Type B pancreatic cell (in vitro differentiated cells): ENCODE measurements at places on chromosomes 13 and 19. TPM values are rescaled to one million over a fixed set of nuclear protein-coding genes. Genes with fewer than 3 reads are reported as not detected.

- no peak for DNase-seq
Measured at GRCh38 chr13:42798118-42798517, 16.7 kb downstream of the FAM216B start.

ZNF552 gene
- total RNA-seq: 19.0 and 30.4 TPM in 2 replicates

DNA sequence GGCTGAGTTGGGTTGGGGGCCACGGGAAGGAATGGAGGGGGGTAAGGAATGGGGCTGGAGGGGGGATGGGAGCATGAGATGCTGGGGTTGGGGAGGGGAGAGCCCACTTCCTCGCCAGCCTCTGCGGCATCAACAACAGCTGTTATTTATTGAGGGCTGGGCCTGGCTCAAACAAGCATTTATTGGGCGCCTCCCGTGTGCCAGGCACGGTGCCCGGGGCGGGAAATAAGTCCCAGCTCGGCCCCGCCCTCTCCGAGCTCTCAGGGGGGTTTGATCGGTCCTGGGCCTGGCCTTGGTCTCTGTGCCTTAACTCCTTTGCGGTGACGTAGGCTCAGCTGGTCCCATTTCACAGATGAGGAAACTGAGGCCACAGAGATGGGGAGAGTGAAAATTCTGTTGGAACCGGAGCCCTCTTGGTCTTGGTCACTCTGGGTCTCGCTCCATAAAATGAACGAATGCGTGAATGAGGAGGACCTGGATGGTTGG is 919 bp upstream of the ADAMTS10 start:
- DNase-seq: no peak

TEX29 gene
- total RNA-seq: 0.62 and 0.92 TPM in 2 replicates

C19orf73 gene
- total RNA-seq: 2.3 and 2.6 TPM in 2 replicates

APOE gene
- 168 and 209 TPM in 2 replicates for total RNA-seq

MYBPC2 gene
- 0.12 TPM in 1 of 2 replicates, not detected in the other for total RNA-seq

- no peak for DNase-seq
Measured at GRCh38 chr13:112962396-112962795, 6.6 kb upstream of the MCF2L start.

DNA sequence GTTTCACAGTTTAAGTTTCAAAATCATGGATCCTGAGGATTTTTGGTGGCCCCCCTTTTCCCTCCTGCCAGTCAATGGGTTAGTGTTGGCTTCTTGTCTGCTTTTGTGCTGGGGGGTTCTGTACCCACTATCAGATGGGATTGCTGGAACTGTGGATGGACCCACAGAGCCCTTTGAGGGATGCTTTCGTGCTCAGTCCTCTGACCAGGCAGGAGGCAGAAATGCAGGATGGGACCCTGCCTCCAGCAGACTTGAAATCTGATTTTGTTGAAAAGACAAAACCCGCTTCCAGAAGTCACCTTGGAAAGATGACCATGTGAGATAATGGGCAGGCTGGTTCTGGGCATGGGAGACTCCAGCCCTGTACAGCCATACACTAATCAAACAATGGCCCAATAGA is 408.9 kb downstream of the ZNF536 start:
- no peak for DNase-seq

DNA sequence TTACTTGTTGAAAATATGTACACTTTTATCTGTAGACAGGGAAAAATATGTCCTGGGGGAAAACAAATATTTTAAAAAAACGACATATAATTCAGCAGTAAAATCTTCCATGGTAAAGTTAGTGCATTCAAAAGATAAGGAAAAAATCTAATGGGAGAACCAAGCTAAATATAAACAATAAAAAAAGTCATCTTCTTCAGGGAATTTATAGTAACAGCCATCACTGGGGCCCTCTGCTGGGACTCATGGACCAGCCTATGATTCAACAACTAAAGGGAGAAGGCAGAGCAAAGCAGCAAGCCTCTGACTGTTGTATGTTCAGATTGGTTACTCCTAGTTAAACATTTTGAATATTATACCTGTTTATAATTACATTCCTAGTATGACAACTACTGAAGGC is 93.0 kb downstream of the ITGBL1 start:
- no peak for DNase-seq

DNA sequence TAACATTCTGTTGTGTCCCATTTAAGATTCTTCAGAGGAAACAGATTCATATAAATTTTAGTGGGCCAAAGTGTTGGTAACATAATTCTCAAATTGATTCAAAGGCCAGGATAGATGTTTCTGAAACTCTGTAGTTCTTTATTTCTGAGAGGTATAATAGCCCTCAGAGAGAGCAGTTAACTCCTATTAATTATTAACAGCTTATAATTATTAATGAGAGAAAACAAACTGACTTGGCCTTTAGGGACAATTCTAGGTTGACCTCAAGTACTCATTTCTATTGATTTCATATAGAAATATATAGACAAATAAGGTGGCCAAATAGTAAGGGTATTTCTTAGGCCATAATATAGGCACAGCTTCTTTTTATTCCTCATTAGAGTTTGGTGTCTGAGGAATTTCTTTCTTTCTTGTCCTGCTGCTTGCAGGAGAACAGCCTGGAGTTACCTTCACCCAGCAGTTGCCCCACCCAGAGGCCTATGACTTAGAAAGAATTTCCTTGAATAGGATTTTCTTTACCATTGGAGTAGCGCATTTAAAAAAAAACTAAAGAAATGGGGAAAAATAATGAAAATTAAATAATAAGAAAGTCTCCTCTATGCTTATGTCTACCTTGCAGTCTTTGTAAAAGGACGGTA is 1430.1 kb upstream of the SPRY2 start:
- no peak for DNase-seq

GRCh38 chr13:96898212-96898611 is 96.1 kb downstream of the OXGR1 start:
- DNase-seq: no peak

DNA sequence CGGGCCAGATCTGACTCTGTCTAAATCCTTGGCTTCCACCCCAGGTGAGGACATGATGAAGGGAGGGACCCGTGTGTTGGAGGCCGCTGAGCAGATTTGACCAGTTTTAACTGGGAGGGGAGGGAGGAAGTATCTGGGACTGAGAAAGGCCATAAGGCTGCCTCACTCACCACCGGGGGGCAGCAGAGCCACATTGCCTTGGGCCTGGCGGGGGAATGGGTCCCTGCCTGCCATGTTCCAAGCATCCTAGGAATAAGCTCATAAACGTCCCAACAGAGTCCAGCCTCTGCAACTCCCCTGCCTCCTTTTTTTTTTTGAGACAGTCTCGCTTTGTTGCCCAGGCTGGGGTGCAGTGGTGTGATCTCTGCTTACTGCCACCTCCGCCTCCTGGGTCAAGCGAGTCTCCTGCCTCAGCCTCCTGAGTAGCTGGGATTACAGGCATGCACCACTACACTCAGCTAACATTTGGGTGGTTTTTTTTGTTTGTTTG is 15.5 kb downstream of the MAST3 start:
- DNase-seq: peak; percentile 89

FARSA gene
- total RNA-seq: 67.5 and 68.5 TPM in 2 replicates

- DNase-seq: no peak
Measured at GRCh38 chr13:47518530-47518929, 482.5 kb downstream of the SUCLA2 start.

ZNF382 gene
- 9.5 and 17.5 TPM in 2 replicates for total RNA-seq

DNA sequence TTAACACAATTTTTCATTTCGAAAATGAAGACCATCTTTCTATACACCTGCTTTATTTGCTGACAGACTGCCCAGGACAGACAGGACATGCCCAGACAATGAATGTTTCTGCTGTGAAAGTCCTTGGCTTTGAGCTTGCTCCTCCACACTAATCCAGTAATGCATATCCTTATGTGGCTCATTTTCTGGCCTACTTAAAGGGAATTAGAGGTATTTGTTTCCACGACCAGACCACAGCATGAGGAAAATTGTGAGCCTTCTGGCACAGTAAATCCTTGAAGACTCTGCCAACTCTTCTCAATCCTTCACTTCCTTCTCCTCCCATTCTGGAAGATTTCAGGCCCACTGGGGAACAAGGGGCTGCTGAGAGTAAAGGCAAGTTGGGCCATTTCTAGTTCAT is 25.7 kb downstream of the CCDC70 start:
- no peak for DNase-seq

ARRDC5 gene
- total RNA-seq: not detected in 2 replicates

DNA sequence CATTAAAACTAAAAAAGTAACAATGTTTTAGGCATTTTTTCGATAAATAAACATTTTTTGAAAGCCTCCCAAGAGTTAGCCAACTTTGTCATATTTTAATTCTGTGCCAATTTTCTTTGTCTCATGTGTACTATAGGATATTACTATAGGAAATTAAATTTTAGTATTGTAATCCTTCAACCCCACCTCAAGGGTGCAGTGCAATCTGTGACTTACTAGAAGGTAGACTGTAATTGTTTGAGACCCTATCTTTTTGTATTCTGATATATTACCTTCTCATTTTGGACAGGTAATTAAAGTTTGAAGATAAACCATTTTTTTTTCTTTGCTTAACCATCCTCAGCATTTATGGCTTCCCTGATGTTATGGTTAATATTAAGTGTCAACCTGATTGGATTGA is 457.8 kb downstream of the PCDH20 start:
- DNase-seq: no peak

GRCh38 chr19:6062961-6063575 is 47.2 kb downstream of the RFX2 start:
- DNase-seq: no peak

GIPR gene
- 8.0 and 9.1 TPM in 2 replicates for total RNA-seq

- DNase-seq: no peak
Measured at GRCh38 chr19:38657633-38658222, 10.3 kb downstream of the ACTN4 start.

DNA sequence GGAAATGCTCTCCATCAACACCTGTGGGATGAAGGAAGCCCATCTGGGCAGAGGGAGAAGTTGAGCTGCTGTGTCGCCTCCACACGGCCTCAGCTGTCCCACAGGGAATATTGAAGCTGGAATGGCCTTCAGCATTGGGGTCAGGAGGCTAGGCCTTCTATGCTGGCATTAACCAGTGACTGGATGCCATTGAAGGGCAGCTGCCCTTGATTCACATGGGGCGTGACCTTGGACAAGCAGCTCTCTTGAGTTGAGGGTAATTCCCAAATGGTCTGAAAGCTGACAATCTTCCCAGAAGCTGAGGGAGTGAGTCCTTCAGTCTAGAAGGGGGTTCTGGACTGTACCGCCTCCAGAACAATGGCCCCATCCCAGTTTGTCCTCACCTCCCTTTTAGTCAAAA is 6.7 kb downstream of the BCL3 start:
- DNase-seq: no peak

ZIC5 gene
- 0.05 and 15.1 TPM in 2 replicates for total RNA-seq

DNA sequence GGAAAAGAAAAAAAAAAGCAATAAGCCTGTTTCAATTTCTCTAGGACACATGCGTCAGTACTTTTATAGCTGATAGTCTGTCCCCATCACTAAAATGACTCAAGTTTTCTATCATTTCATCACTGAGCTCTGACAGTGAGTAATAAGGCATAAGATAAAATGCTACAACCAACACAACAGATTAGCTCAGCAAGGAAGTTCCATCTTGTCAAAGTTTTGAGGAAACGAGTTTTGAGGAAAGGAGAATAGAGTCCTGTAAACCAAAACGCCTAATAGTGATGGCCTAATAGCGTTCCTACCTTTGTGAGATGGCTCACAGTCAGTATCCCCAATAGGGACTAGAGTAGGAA is 145.1 kb downstream of the LACC1 start:
- no peak for DNase-seq

CATSPERD gene
- 0.41 TPM in 1 of 2 replicates, not detected in the other for total RNA-seq

IRS2 gene
- 19.4 and 30.1 TPM in 2 replicates for total RNA-seq

DNA sequence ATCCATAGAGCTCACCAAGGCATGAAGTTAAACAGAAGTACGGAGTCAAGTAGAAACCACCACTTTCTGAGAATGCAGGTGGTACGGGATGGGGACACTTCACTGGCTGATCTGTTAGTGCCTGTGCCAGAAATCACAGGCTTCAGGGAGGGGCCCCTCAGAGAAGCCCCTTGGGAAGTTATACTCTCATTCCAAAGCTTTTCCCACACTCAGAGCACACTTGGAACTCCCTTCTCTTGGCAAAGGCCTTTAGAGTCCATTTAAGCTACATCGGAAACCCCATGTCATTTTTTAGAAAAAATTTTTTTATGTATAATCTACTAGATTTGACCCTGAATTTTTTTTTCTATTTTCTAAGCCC is 80.7 kb upstream of the WASF3 start:
- no peak for DNase-seq

- DNase-seq: no peak
Measured at GRCh38 chr19:13748169-13748828, 16.0 kb upstream of the MRI1 start.

TNFSF11 gene
- 0.50 and 0.65 TPM in 2 replicates for total RNA-seq

- DNase-seq: peak; percentile 88
Measured at GRCh38 chr19:35248310-35249145, at the start of gene LSR. TSS of gene LSR (plus strand) at chr19:35249002. CDS start at chr19:35249023, 21 bp downstream.

DNA sequence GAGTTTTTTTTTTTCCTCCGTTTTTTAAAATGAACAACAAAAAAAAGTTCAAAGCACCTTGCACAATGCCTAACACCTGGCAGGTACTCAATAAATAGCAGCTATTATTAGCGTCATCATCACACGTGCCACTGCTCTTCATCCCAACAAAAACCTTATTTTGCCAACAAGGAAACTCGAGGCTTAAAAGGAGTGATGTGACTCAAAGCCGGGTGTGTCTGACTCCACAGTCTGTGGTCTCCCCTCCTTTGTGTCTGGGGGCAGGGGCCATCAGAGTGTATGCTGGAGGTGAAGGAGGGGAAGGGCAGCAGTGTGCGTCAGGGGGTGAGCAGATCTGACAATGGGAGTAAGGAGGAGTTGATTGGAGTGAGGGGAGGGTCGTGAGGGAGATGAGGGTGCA is 34.1 kb upstream of the POU2F2 start:
- no peak for DNase-seq

DNA sequence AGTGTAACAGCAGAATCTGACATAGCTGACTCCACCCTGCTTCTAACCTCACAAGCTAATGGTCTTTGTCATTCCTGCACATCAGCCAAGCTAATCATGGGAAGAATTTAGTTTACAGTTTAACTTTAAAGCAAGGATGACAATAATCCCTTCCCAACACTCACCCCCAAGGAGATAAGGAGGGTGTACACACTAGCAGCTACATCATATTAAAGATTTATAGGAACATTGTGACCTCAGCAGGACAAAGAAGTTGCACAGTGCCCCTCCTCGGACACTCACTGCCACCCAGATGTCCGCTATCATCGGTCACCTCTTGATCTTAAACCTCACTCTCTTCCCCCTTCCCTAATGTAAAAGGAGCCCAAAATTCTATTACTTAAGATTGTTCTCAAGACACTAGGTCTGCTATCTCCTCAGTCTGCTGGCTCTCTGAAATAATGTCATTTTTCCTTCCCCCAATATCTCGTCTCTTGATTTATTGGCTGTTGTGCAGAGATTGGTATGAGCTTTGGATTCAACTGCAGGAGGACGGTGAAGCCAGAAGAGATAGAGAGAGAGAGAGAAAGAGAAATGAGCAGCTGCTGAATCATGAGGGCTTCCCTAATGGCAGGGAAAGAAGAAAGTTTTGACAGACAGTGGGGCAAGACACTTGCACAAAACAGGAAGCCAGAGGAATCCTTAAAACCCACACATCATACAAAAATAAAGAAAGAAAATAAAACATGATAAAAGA is 17.5 kb upstream of the FFAR2 start:
- no peak for DNase-seq

BCAM gene
- 105 and 124 TPM in 2 replicates for total RNA-seq

- DNase-seq: no peak
Measured at GRCh38 chr13:45439781-45440462, 21.7 kb upstream of the SLC25A30 start.

C1QTNF9B gene
- total RNA-seq: not detected in 2 replicates
